ENCODE measurements at places on chromosomes 5 and 9.

DNA sequence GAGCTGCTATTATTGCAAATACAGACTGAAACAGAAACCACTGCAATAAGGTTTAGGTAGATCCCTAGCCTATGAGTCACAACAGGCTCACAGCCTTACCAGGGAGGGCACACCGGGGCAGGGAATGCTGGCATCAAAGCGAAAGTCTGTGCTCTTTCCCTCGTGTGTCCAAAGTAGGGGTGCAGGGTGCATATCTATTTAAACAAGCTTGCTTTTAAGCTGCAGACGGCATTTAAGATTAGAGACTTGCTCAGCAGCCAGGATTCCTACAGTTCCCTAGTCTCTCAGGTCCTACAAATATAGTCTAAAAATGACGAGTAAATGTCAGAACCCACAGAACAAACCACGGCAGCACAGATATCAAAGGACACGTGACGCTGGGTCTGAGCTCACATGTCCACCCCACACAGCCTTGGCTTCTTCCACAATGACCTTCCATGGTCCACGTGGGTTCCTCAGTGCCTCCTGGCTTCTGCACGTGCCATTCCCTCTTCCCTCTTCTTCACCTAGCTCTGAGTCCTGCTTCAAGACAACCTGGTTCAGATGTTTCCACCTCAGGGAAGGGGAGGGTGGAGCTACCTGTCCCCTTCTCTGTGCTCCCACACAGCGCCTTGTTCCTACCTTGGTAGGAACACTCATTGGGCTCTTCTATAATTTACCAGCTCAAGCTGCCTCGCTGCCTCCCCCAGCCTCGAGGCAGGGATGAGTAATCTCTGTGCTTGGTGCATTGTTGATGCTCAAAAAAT lies 193.2 kb downstream of the MAPKAP1 start:
- H3K27me3 ChIP-seq: no peaks in the 10 kb centered on the region
- H3K27ac ChIP-seq: no peak overlapping the region
- no peak overlapping the region for H3K4me3 ChIP-seq

GRCh38 chr5:91595424-91595823 lies 212.3 kb upstream of the ARRDC3 start:
- no peak for DNase-seq
- no peak overlapping the region for H3K27ac ChIP-seq
- no peaks in the 10 kb centered on the region for H3K36me3 ChIP-seq
- H3K4me3 ChIP-seq: no peak overlapping the region
- no peaks in the 10 kb centered on the region for H3K27me3 ChIP-seq
- H3K4me1 ChIP-seq: no peaks in the 10 kb centered on the region

GRCh38 chr5:88298425-88298824 lies 29.8 kb upstream of the TMEM161B start:
- no peak overlapping the region for H3K27ac ChIP-seq
- DNase-seq: no peak
- no peaks in the 10 kb centered on the region for H3K36me3 ChIP-seq
- no peak overlapping the region for H3K4me3 ChIP-seq
- H3K27me3 ChIP-seq: no peaks in the 10 kb centered on the region

DNA sequence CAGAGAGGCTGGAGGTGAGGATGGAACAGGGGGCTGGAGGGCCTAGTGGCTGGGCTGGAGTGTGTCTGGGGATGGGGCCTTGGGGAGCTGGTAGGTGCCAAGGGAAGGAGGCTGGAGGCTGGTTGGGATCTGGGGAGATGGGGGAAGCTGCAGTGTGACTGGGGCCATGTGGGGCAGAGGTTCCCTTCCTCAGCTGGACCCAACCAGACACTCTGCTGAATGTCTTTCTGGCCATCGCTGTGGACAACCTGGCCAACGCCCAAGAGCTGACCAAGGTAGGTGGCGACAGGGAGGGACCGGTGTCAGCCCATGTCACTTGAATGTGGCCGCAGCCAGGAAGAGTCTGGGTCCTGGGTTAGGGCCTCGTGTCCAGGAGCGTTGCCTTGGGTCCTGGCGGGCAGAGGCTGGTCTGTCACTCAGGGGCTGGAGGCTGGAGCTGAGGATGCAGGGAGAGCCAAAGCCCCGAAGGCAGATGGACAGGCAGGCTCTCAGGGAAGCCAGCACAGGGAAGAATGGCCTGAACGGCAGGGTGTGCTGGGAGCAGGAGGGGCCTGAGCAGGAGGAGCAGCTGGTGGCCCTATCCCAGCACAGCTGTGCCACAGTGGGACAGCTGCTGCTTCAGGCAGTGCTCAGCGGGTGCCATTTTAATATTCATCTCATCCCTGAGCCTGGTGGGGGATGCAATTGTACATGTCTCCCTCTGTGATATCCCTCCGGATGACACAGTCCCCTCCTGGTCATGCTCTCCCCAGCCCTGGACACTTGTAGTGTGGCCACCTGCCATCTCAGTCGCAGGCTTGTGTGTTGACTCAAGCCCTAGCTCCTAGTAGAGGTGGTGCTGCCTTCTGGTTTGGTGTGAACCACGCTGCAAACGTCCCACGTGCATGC lies 132.5 kb downstream of the CACNA1B start:
- no peak for DNase-seq
- H3K4me1 ChIP-seq: no peaks in the 10 kb centered on the region
- H3K36me3 ChIP-seq: no peaks in the 10 kb centered on the region
